ENCODE measurements at places on chromosomes 12 and 14. TPM values are rescaled to one million over a fixed set of nuclear protein-coding genes. Genes with fewer than 3 reads are reported as not detected.

The GLT1D1 gene
- 0.36 TPM for total RNA-seq

The PPP1R12A gene
- 131 TPM for total RNA-seq

The SSTR1 gene
- 0.36 TPM for total RNA-seq

The GYS2 gene
- not detected for total RNA-seq

The GLS2 gene
- total RNA-seq = not detected

The CLEC4D gene
- not detected for total RNA-seq

The TUBA1B gene
- total RNA-seq = 772 TPM

The KRT72 gene
- not detected for total RNA-seq
